ENCODE measurements at places on chromosomes 1 and 21. TPM values are rescaled to one million over a fixed set of nuclear protein-coding genes. Genes with fewer than 3 reads are reported as not detected.

- no peak for DNase-seq
These were observed 95.9 kb upstream of the DPH5 start for GRCh38 chr1:101121504-101121903.

GRCh38 chr1:246081138-246081702, 425.9 kb downstream of the SMYD3 start:
- no peak for DNase-seq

DNA sequence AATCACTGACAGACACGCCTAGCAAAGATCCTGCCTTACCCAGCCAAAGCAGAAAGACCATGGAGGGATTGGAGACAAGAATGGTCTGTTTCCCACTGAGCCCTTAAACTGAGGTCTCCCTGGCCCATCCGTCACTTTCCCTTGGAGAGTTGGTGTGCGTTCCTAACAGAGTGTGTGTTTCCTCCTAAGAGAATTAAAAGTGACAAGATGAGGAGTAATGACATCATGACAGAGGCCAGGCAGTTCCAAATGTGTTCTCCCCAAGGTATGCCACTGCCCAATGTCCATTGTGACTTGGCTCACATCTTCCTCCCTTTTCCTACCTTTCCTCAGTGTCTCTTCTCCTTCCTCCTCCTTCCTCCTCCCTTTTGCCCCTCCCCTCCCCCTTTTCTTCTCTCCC, 295.7 kb downstream of the SIPA1L2 start:
- DNase-seq = no peak

DNA sequence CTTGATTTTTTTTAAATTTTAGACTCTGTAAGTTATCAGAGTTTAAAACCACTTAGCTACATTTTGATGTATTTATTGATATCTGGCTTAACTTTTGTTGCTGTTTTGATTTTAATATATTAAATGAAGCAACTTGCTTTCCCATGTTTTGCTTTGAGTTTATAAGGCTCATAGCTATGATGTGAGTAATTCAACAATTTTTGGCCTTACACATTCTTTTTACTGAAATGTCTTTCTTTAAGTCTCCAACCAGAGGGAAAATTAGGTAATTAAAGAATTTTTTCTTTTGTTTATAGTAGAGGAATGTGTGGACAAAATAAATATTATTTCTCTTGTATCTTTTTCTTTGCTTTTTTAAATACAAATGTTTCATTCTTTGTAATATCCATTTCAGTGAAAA, 258.3 kb upstream of the ADAMTS5 start:
- DNase-seq = no peak

DNA sequence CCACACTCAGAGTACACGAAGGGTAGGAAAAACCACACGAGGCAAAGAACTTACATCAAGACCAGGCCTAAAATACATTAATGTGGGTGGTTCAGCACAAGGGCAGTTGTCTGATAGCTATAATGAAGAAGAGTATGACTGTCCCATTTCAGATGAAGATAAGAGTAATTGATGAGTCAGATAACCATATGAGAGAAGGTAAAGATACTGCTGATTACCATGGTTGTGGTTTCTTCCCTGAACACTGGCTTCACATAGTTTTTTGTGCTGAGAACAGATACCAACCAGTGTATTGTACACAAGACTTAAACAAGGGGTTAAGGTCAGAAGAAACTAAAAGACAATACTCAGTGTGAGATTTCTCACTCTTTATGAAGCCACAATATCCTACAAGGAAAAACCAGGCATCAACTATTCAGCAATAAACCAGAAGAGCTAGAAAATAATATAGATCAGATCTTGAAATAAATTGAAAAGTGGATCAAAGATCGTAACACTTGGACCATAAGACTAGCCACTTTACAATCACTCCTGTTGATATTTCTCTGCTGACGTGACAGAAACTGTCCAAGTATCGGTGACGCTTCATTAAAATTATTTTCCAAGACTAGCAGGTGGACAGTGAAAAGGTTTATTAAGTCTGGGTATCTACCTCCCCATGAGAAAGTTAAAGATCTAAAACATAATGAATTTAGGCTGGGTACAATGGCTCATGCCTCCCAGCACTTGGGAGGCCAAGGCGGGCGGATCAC, 28.6 kb downstream of the PUM1 start:
- DNase-seq = no peak

- DNase-seq = peak; percentile 79
These were observed 58.7 kb upstream of the GADD45A start for GRCh38 chr1:67626090-67626860.

GRCh38 chr1:214683621-214684020, 80.6 kb downstream of the CENPF start:
- no peak for DNase-seq

GRCh38 chr1:230594214-230594773, 48.0 kb upstream of the COG2 start:
- no peak for DNase-seq

DNA sequence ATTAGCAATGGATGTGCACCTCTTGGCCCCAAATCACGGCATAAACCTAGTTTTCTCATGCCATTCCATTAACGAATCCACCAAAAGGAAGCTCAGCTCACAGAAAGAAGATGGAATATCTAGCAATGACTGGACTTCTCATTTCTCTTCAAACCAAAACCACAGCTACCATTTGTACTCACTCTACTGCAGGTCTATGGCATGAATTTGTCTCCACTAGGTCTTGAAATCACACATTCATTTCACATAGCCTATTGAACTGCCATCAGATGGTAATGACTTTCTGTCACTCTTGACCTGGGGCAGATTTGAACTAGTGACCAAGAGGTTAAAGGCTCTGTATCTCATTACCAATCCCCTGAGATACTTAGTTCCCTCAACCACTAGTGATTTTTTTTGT, 382.7 kb downstream of the DPYD start:
- DNase-seq = no peak

DNA sequence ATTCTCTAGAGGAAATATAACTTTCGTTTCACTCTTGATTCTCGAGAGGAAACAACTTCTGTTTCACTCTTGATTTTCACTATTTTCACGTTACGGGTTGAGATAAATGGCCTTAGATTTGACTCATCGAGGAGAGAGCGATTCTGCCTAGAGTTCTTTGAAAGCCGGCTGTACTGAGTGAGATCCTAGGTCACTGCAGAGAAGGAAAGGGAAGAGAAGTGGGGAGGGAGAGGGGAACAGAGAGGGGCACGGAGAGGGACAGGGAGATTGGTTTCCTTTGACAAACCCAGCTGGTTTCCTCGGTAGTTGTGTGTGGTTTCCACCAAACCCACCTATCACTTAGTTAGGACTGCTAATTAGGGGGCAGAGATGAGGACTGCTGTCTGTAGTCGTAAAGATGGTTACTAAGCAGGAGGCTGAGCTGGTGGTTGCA, 21.6 kb upstream of the GPR137B start:
- DNase-seq = no peak

- DNase-seq = no peak
These were observed 54.4 kb downstream of the KCNAB2 start for GRCh38 chr1:6099787-6100765.

GRCh38 chr1:223319905-223320580, 43.9 kb downstream of the SUSD4 start:
- no peak for DNase-seq

- DNase-seq = no peak
These were observed 91.7 kb downstream of the PGBD5 start for GRCh38 chr1:230334447-230334837.

DNA sequence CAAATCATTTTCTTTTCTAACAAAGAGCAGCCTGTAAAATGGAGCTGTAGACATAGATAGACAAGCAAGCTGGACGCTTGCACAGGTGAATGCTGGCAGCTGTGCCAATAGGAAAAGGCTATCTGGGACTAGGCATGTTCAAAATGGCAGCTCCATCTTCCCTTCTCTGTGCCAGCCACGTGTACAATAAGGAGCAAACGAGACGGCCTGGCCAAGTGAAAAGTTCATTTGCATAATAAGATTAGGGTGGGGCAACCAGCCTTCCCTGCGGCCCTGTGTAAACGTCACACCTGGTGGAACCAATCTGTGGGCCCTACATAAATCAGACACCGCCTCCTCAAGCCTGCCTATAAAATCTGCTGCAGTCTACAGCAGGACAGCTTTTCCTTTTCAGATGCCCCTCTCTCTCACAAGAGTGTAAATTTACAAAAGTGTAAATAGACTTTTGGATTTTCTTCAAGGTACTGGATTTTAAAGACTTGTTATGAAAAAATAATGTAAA, 16.6 kb upstream of the EDEM3 start:
- no peak for DNase-seq

DNA sequence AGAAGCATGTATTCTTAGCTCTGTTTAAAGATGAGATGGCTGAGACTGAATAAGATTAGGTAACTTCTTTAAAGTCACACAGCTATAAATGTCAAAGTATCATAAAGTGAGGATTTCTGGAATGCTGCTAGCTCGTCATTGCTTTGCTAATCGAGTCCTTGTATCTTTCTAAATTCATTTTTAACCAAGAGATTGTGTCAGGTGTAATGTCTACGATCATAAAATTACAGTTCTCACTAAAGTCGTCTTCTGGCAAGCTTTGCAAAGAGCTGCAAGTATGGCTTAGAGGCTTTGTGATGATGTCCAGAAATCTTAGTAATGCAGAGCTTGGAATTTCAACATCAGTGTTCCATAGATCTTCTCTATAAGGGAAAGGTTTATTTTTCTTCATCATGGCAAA, 569.8 kb downstream of the LMO4 start:
- no peak for DNase-seq

- peak; percentile 90 for DNase-seq
These were observed 927 bp downstream of the WNT9A start for GRCh38 chr1:227946624-227947385.

DNA sequence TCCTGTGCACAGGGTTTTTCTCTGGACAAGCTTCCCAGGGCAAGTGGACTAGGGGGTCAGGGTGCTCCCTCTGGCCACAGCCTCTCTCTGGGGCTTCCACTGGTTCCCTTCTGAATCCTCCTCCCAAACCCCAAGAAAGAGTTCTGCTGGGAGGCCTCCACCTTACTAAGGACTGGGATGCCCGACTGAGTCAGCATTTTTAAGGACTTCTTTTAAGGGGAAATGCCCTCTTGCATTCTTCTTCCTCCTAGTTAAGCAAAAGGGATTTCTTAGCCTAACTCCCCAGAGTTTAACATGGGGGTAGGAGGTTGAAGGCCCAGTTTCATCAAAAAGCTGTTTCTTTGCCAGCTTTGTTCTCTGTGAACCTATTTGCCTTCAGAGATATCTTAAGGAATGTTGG, 99.7 kb upstream of the KRTAP19-8 start:
- no peak for DNase-seq

DNA sequence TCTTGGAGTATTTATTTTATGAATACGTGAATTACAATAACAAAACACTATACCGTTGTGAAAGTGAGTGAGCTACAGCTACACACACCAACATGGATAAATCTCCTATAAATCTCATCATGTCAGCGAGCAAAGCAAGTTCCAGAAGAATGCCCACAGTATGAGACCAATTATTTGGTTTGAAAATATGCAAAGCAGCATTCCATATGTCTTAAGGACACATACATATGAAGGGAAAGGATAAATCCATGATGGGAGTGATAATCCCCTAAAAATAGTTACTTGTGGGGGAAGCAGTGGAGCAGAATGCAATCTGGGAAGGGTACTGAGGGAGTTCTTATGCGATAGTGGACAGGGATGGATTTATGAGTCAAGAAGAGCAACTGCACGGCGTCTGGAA, 261.3 kb downstream of the DISC1 start:
- DNase-seq = no peak

GRCh38 chr1:218850367-218850766, 323.3 kb upstream of the LYPLAL1 start:
- DNase-seq = no peak

GRCh38 chr1:44985747-44986359, 542 bp downstream of the EIF2B3 start:
- DNase-seq = no peak

DNA sequence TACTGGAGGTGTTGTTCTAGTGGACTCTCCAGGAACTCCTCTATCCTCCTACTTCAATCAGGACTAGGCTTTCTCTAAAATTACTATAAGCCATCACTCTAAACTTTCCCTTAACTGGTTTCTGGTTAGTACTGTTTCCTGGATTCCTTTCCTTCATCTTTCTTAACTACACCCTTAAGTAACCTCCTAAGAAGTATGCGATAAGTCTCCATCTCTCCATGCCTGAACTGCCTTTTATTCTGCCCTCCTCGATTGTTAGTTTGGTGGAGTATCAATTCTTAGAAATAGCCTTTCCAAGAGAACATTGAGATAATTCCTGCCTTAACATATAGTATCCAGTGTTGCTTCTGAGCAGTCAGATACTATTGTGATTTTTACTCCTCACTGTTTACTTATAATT, 162.9 kb upstream of the PDE4B start:
- DNase-seq = no peak

GRCh38 chr1:200291106-200291505, 118.7 kb downstream of the ZNF281 start:
- DNase-seq = no peak

- no peak for DNase-seq
These were observed 38.5 kb downstream of the HIVEP3 start for GRCh38 chr1:41880261-41880660.

GRCh38 chr1:14350197-14350596, 248.3 kb upstream of the KAZN start:
- DNase-seq = no peak

DNA sequence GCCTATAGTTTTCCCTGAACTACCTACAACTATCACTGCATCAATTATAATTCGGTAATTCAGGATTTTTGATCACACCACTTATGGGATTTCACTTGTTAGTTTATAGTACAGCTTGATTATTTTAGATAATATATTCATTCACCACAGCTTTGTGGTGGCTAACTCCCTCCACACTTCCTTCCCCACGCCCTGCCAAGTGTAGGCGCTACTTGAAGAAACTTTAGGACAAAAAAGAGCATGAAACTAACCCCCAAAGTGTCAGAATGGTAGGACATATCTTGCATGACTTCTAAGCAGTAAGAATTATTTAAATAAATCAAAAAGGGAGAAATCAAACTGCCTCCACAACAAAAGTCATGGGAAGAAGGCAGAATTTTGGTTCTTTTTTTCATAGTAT, 70.1 kb downstream of the LHX9 start:
- no peak for DNase-seq

- DNase-seq = peak; percentile 78
These were observed 1.5 kb downstream of the LSS start for GRCh38 chr21:46226920-46227599.

- no peak for DNase-seq
These were observed 81.1 kb downstream of the DSCAM start for GRCh38 chr21:40765811-40766210.

- no peak for DNase-seq
These were observed 158.5 kb upstream of the ESRRG start for GRCh38 chr1:216881695-216882094.

Gene LCK
- 0.18 TPM for total RNA-seq

Gene KCNE2
- total RNA-seq = 1.7 TPM

Gene IGSF9
- 4.1 TPM for total RNA-seq

Gene HYI
- total RNA-seq = 37.2 TPM

Gene PLPP3
- 58.2 TPM for total RNA-seq

Gene GPR153
- total RNA-seq = 32.7 TPM

Gene FLG2
- not detected for total RNA-seq

Gene TGFB2
- total RNA-seq = 107 TPM

Gene MX2
- total RNA-seq = 2.3 TPM

Gene DIPK1A
- 7.7 TPM for total RNA-seq

Gene C1orf35
- 27.7 TPM for total RNA-seq

Gene IFI44
- total RNA-seq = not detected

Data from cardiac muscle cell (in vitro differentiated cells and primary cell).